Right ventricle myocardium inferior (tissue), 1 donor: ENCODE measurements at places on chromosomes 5 and 9. TPM values are rescaled to one million over a fixed set of nuclear protein-coding genes. Genes with fewer than 3 reads are reported as not detected.

The CYLC2 gene
- not detected for total RNA-seq

DNA sequence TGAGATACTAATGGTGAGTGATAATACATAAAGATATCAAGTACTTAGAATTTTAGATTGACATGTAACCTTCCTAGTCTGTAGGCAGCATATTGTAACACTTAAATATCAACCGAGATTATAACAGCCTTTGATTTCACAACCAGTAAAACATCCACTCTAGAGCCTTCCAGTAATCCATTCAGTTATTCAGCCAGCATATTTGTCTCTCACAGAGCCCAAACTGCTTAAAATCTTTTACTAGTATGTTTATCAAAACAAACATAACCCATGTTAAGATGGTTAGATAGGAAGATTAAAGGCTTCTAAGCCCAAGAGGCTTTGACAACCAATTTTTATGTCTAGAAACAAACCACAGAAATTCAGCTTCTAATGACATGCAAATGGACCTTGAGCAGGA lies 177.9 kb upstream of the FST start:
- no peak for DNase-seq

DNA sequence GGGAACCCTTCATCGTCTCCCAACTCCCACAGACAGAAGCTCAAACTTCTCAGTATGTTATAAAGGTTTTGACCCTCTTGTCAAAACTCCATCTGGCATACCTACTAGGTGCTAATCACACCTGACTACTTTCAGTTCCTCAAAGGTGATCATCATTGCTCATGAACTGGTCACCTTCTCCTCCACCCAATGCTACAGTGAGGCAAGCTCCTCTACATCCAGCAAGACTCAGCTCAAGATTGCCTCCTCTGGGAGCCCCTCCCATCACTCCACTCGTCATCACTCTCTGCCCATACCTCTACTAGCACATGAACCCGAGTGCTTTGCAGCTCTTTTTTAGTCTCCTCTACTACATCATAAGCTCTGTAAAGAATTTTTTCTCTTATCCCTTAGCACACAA lies 102.4 kb downstream of the LPAR1 start:
- no peak for DNase-seq

GRCh38 chr9:74503219-74503618 lies 6.1 kb downstream of the RORB start:
- no peak for DNase-seq

GRCh38 chr5:93574491-93575305 lies 6.3 kb downstream of the NR2F1-AS1 start:
- no peak for DNase-seq

DNA sequence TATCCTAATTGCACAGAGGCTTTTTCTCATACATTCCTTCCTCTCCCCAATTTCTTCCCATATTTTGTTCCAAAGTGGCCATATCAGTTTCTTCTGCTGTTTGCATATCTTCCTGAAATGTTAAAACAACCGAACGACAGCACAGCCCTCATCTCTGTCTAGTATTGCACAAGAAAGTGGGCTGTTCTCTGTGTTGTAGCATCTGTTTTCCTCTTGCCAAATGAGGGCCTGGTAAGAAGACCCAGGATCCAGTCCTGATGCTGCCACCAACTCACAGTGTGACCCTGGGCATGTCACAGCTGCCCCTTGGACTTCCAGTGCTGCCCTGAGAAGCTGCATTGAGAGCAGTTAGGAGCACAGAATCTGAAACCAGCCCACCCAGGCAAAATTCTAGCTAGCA lies 4.1 kb downstream of the SLC31A2 start:
- no peak for DNase-seq

DNA sequence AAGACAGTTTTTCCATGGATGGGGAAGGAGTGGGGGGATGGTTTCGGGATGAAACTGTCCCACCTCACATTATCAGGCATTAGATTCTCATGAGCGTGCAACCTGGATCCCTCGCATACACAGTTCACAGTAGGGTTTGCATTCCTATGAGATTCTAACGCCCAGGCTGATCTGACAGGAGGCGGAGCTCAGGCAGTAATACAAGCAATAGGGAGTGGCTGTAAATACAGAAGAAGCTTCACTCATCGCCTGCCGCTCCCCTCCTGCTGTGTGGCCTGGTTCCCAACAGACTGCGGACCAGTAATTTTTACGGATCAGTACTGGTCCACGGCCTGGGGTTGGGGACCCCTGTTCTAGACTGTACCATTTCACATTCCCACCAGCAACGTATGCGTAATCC lies 68.3 kb upstream of the OTULINL start:
- DNase-seq, result no peak

The NUTM2F gene
- total RNA-seq, result not detected

The TAF11L5 gene
- not detected for total RNA-seq

DNA sequence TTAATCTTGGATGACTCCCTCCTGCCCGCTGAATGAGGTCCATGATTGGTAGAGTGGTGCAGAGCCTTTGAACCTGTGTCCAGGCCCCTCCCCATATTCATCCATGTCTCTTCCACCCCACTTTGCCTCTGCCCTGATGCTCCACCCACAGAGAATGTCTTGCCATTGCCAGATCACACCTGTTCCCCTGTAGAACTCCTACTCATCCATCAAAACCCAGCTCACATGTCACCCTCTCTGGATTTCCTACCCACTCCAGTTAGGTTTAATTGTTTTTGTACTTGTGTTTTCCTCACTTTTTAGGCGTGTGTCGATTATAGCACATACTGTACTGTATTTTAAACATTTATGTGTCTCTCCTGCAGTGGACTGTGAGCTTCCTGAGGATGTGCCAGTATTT lies 107.0 kb upstream of the CTSL start:
- DNase-seq, result no peak

The ADAM19 gene
- total RNA-seq, result 11.3 TPM

The ENC1 gene
- total RNA-seq, result 3.7 TPM

- no peak for DNase-seq
Measured at GRCh38 chr9:106228861-106229260, 534.5 kb downstream of the TMEM38B start.

- no peak for DNase-seq
Measured at GRCh38 chr5:179680014-179680779, 637 bp downstream of the CBY3 start.

The PDE6A gene
- total RNA-seq, result 0.05 TPM

The MEIKIN gene
- not detected for total RNA-seq

DNA sequence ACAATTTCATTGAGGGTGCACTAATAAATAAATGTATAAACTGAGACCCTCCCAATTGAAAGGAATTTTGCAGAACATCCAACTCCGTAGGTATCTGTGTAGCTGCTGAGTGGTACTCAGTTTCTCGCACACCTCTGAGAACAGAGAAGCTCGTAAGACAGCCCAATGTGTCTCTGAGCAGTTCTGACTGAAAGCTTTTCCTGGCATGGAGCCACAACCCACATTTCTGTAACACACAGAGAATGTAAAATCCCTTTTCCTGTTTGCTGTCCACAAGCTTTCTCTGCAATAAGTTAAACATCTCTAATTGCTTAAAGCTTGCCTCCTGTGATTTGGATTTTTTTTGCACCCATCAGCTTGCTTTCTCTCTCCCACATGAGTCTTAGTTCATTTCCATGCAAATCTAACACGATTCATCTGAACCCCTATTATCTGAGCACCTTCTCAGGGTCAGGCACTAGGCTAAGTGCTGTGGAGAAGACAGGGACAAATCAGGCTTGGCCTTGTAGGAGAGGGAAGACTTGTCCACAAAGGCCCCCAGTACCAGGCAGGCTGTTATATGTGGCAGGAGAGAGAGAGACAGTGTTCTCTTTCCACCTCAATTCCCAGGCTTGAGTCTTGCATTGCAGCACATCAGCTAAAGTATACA lies 44.2 kb upstream of the COL15A1 start:
- no peak for DNase-seq
